ENCODE measurements at places on chromosomes 6 and 20.
A peak's percentile ranks its signal among the peaks of the same experiment; 100 is the strongest.

DNA sequence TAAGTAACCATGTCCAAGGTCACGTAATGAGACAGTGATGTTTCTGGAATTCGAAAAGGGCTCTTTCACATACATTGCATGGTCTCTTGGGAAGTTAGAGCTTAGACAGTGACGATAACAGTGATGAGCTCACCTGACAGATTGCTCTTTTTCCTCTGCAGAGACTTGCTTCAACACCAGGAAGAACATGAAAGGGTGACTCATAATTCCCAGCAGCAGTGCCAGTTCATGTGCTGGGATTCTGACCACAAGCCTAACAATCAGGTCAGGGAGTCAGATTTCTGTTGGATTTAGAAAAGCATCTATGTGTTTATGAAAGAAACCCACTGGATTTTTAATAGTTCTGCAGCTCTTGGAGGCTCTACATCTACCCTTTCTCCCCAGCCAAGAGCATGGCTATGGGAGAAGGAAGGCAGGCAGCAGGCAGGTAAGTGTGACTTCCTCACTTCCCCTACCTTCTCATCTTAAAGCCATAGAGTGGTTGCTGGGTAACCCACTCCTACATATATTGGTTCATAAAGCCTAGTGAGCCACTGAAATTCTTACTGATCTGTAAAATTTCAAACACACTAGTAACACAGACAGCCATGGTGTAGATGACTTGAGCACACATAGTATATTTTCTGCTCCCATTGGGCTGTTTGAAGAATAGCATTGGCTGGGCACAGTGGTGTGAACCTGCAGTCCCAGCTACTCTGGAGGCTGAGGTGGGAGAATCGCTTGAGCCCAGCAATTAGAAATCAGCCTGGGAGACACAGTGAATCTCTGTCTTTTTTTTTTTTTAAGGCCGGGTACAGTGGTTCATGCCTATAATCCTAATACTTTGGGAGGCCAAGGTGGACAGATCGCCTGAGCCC is 44.4 kb upstream of the LOC128125822 start:
- no peak for DNase-seq

DNA sequence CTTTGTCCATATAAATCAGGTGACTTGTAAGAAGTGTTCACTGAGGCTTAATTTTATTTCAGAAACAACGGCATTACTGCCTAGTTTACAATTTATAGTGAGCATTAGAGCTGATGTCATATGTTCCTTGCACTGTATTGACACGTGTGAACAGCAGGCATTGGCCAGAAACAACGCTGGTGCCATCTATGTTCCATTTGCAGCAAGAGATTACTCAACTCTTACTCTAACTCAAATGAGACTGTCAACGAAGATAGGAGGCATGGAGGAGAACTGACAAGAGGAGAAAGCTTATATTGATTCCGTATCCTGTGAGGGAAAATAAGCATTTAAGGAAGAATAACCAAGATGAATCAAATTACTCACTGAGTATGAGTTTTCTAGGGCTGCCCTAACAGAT is 48.4 kb downstream of the MTFR2 start:
- DNase-seq, result no peak

GRCh38 chr6:143605906-143606521 is 71.8 kb upstream of the PHACTR2 start:
- DNase-seq, result no peak

DNA sequence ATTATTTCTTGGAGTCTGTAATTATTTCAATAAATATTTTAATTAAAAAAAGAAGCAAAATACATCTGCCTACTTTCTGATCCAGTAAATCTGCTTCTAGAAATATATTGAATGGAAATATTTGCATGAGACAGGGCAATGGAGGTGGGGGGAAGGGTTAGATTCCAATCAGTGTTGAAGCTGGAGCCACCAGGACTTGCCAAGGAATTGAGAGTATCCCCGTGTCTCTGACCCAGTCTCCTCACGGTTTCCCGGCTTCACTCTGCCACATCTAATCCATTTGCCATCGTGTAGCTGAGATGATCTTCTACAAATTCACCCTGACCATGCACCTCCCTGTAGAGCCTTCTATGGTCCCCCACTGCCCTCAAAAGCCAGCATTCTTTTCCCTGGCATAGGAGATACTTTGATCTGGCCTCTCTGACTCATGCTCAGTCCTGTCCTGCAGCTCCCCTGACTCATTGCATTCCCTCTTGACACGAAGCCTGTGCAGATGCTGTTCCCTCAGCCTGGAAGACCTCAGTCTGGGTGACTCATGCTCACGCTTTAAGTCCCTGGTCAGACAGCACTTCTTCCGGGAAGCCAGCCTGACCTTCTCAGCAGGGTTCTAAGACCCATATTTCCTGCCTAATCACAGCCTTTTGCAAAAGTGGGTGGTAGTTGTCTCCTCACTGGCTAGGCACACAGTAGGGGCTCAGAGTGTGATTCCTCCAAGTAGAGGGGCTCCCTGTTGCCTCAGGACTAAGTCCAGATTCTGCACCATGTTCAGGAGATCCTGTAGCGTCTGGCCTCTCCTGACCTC is 23.0 kb upstream of the FKBP1A start:
- DNase-seq, result no peak

- no peak for DNase-seq
Observed at GRCh38 chr6:109687271-109687761, 3.7 kb downstream of the AK9 start.

DNA sequence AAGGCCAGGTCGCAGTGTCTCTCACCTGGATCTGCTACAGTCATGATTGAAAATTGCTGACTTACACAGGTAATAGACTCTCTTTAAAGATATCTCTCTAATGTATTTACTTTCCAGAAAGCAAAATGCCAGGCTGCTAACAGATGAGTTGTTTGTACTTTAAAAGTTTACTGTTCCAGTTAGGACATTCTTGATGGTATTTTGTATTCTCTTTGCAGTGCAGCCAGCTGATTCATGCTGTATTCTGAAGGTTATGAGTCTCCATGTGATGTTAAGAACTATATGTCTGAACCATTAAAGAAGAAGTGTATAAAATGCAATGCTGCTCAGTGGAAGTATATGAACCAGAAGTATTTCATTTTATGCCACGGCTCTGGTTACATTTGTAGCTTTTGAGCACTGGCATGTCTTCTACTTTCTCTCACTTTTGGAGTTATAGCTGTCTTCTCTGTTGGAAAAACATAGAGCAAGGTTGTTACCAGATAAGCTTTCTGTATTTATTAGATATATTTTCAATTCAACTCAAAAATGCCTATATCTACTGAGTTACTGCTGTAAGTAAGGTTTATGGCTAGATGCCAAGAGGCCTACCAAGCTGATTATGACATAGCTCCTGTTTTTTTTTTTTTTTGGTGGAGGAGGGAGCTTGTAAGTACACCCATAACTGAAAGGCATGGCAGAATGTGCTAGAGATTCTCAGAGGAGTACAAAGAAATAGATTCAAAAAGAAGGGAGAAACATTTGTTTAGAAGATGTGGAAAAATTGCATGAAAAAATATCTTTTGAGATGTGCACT is 130.5 kb upstream of the MAN1A1 start:
- DNase-seq, result no peak

- DNase-seq, result no peak
Observed at GRCh38 chr20:53595018-53595378, 1.4 kb upstream of the ZNF217 start.

DNA sequence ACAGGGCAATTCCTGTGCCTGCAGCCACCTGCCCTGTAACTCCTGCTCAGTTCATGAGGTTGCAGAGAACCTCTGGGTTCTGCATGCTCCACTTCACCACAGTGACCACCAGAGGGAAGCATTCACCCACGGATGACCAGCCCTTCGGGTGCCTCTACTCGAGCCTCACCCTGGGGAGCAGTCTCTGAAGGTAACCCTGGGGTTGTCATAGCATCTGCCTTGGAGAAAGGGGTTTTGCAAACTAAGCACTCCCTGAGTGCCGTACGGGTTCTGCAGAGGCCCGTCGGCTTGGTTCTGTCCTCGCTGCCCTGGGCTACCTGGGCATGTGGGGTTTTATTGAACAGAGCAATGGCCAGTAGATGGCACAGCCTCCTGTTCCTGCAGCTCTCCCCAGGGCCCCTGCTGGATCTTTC is 10.2 kb upstream of the CST5 start:
- DNase-seq, result peak; percentile 59

GRCh38 chr6:158161566-158162254 is 6.4 kb downstream of the SERAC1 start:
- DNase-seq, result no peak

GRCh38 chr20:21615617-21616080 is 89.8 kb upstream of the PAX1 start:
- peak; percentile 35 for DNase-seq

GRCh38 chr20:63015662-63016361 is 9.0 kb upstream of the BHLHE23 start:
- DNase-seq, result no peak

Data from stimulated activated CD4-positive, alpha-beta T cell treated with anti-CD3 and anti-CD28 coated beads, Interleukin-4, amount 100 ng/mL, for 48 hours (primary cell).